ENCODE measurements at places on chromosomes 1 and 21.

GRCh38 chr1:88649932-88650331 is 34.1 kb upstream of the PKN2 start:
- DNase-seq: no peak

DNA sequence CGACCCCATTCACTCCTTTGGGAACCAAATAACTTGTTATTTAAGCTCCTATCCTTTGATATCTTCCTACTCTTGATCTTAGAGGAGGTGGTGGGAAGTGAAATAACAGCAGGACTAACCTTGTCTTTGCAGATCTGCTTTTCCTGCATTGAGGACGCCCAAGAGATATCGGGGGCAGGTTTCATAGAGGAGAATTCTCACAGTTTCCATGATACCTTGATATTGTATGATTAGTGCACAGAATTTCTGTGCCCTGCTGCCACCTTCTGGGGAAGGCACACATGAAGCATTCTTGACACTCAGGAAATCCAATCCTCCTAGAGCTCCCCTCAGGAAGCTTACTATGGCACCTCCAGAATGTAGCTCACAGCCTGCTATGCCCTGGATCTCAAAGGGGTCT is 1.6 kb downstream of the CD1B start:
- no peak for DNase-seq

DNA sequence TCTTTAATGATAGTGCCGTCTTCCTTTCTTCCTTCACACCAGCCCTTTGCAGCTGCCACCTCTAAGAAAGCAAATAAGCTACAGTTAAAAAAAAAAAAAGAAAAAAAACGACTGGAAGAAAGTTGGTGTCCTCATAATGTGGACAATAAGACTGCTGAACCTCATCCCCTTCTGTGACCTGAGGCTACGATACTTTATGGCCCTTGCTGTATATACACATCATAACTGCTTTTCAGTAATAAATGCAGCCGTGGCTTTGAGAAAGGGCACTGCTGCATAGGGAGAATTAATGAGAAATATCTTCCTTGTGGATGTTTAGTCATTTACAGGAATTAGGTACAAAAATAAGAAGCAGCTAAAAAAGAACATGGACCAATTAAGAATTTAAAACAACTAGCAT is 333.8 kb upstream of the ADGRL2 start:
- DNase-seq: no peak

DNA sequence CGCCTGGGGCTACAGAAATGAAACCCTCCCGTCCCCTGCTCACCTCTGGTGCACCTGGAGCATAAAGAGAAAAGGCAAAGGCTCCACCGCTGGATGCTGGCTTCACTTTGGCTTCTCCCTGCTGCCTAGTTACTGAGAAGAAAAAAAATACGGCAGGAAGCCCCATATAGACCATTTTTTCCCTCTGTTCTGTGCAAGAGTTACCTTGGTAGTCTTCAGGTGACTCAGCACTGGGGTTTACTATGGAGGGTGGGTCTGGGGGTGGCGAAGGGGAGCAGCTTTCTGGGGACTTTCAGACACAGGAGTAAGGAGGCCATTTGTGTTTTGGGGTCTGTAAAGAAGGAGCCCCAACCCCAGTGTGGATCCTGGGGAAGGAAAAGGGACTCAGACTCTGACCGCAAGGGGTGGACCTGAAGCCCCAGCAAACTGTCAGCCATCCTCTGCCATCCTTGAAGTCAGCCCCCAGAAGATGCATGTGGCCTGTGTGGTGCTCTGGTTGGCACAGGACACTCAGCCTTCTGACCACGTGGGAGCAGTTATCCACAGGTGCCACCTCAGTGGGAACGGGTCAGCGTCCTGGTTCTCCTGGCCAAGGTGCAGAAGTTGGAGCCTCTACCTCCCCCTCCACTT is 25.9 kb upstream of the EPS8L3 start:
- DNase-seq: no peak

- no peak for DNase-seq
Observed at GRCh38 chr1:104100115-104100514, 350.4 kb downstream of the AMY1C start.

- no peak for DNase-seq
Observed at GRCh38 chr1:41734201-41734970, 184.3 kb downstream of the HIVEP3 start.
